CD4-positive, alpha-beta T cell treated with Interleukin-6 for 4 hours (primary cell): ENCODE measurements at places on chromosomes 4 and X.
A peak's percentile ranks its signal among the peaks of the same experiment; 100 is the strongest.

GRCh38 chrX:38514016-38514854 is 47.1 kb upstream of the TSPAN7 start:
- no peak for DNase-seq

DNA sequence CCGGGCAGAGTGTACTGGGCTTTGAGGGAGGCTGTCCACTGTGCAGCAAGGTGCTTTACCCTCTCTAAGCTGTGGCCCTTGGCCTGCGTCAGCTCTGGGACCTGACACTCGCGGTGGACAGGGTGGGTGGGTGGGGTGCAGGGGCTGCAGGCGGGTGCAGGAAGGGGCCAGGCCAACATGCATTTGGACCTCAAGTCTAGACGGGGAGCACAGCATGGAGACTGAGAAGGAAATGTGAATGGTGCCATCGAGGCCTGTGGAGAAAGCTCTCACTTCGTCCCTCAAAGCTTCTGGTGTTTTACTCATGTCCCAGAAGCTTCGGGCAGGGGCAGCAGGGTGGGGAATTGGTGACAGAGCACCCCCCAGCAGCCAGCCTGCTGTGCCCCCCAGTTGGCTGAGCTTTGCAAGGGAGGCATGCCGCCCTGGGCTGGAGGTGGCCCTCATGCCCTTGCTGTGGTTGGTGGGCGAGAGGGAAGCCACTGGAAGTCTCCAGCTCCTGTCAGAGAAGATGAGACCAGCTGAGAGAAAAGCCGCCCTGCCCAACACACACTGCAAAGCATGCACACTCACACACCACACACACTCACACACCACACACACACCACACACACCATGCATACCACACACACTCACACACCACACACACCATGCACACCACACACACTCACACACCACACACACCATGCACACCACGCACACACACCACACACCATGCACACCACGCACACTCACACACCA is 12.3 kb downstream of the PNMA6E start:
- DNase-seq, result no peak

DNA sequence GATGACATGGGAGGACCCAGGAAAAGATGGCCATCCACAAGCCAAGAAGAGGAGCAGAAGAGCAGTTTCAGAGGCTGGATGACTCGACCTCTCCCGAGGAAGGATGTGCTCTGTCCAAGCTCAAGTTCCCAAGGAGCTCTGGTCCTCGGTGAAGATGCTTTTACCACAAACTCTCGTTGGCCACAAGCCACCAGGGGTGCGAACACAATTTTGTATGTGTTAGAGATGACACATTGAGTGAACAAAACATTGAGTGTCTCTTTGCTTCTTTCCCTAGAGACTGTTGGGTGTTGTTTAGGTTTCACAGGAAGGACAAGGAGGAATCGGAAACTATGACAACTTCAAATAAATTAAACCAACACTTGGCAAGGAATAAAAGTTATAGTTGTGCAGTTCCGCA is 26.3 kb downstream of the FGFBP1 start:
- no peak for DNase-seq

- DNase-seq, result no peak
These were observed 290.8 kb upstream of the GIMD1 start for GRCh38 chr4:106659371-106659770.

DNA sequence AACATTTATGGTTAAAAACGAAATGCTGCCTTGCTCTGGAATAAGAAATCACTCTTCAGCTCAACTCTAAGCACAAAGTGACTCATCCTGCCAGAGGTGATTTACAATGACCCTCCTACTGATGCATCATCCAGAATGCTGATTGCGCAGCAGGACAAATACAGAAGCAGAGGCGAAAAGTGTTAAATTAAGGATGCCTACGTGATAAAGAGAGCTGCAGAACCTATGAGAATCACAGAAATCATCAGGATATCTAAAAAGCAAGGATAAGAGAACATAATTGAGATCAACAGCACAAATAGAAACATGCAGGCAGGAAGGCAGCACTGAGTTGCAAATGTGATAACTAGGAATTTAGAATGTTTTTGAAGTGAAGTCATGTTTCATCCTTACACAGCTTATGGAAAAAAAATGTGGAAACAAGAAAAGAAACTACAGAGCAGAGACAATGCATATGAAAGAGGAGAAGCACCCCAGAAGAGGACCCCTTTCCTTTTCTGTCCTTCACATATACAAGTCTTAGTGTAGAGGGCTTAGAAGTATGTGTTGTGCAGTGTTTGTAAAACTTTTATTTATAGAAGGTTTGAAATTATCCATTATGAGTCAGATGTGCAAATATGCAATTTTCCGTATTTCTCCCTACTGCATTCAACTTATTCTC is 188.4 kb downstream of the SLC7A11 start:
- no peak for DNase-seq

DNA sequence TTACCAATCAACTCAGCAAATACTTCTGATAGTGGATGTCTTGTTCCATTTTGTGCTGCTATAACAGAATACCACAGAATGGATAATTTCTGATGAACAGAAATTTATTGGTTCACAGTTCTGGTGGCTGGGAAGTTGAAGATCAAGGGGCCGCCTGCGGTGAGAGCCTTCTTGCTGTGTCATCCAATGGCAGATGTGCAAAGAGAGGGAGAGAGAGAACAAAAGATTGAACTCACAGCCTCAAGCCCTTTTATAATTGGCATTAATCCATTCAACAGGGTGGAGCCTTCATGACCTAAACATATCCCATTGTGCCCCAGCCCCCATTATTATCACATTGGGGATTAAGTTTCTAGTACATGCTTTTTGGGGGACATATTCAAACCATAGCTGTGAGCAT is 86.1 kb downstream of the ADGRG4 start:
- no peak for DNase-seq

DNA sequence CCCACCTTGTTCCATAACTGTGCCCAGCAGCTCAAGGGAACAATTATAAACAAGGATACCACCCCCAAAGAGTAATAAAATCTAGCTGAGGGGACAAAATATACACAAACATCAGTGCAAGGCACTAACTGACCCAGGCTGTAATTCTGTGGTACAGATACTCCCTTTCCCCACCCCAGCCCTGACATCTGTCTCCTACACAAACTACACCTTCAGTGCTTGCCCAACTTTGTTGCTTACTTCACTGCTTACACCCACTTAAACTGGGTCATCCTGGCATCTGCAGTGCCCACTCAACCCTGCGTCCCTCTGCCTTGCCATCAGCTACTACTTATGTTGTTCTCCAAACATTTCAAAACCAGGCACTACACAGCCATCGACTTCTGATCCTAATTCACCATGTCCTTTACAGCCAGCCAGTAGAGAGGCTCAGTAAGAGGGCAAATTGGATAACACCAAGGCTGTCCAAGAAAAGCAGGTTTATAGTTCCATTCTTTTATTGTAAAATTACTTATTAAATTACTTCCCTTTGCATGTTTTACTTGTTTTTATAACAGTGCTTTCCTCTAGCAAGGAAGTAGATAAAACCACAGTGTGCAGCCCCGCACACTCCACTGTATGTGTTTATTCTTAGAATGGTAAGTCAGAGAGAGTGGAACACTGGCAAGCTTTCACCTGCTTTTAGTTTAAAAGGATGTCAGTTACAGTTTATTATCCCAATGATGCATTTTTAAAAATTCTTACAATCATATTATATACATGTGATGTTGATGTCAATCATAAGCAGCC is 149.6 kb downstream of the INPP4B start:
- peak; percentile 58 for DNase-seq

DNA sequence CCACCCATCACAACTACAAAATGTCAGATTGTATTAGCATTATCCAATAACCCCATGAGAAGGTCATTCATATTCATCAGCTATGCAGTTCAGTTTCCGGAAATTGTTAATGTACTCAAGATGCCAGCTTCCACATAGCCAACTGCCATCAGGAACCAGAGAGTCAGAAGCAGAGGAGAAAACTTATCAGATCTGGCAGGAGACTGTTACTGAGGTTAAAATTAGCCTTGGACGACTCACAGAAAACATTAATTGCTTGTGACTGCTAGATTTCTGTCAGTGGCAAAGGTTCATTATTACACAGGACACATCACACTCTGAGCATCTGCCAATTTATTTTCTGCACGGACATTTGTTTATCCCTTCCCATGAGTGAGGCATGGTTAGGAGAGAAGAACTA is 352.8 kb downstream of the DHRSX start:
- no peak for DNase-seq

DNA sequence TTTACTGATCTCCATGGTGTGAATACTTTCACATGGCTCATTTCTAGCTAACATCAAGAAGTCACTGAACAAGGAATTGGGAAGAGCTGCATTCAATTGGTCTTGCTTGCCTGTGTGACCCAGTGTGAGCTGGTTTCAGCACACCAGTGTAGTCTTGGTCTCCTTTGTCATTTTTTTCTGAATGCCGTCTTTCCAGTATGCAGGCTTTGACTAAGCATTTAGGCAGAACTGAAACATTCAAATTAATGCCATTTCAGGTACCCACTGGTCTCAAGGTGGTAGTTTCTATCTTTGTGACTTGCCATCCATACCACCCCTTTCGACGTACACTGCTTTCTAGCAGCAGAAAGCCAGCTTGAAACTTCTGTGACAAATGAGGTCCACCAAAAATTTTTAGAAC is 550.5 kb upstream of the BOD1L1 start:
- no peak for DNase-seq

- no peak for DNase-seq
These were observed 8.2 kb downstream of the DCAF8L2 start for GRCh38 chrX:27598312-27598711.

DNA sequence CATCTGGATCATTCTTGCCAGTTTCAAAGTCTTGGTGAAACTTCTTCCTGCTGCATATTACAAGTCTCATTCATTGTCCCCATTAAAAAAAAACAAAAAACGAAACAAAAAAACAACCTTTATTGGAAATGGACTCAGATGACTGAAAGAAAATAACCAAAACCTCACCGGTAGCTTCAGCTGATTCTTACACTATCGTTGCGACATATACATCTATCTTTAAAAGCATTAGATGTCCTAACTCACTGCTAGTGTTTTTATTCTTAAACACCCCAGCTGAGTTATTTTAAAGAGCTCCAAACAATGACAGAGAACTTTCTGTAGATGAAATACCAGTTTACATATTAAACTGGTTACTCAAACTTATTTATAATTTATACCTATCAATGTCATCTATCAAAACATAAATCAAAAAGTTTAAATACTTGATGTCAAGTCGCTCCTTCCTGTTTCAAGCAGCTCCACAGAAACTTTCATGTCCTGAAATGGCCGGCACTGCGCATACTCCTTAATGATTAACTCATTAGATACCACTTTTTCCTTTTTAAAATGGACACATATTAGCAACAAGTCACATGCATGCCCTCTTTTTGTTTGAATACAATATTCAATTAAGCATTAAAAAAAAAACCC is 87.2 kb downstream of the HPRT1 start:
- DNase-seq, result no peak

DNA sequence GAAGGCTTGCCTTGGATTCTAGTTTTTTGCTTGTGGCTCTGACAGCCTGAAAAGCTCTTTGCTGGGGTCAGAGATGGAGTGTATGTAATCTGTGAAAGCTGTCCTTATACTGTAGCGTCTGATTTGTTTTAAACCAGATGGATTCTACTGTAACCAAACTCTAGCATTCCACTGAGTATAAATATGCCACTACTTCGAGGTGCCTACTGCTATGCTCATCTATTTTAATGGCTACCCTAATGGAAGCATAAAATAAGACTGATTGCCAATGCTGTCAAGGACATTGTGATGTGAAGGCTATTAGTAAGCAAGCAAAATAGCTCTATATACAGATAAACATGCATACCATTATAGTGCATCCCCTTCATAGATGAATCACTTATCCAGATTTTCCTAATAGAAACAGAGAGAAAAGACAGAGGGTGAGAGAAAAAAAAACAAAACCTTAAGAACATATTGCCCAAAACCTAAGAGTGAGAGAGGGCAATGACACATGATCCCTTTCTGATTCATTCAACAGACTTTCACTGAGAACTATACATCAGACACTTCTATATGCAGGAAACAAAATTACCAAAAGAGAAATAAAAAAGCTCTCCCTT is 1025.8 kb upstream of the LCORL start:
- no peak for DNase-seq

GRCh38 chr4:134906404-134907023 is 704.9 kb upstream of the PABPC4L start:
- no peak for DNase-seq

DNA sequence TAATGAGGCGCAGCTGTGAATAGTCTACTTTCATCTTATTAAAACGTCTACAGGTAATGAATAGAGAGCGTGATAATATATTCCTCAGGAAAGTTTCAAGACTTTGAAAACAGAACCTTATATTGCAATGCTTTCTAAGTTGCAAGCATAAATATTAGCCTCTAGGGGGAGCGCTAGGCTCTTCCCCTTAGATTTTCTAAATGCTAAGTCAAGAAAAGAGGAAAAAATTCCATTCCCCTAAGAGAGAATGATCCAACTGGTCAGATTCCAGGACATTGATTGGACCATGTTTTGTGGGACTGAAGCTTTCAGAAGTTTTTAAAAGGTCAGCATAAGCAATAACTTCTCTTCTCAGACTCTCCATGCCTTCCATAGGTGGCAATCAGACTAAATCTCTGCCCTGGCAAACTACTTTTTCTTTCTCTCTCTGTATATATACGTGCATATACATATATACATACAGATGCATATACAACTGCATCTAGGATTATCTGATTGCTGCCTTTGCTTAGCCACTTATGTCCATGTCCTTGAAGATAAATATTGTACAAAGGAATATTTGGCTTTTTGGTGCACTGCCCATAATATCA is 492.9 kb downstream of the INPP4B start:
- DNase-seq, result peak; percentile 38

DNA sequence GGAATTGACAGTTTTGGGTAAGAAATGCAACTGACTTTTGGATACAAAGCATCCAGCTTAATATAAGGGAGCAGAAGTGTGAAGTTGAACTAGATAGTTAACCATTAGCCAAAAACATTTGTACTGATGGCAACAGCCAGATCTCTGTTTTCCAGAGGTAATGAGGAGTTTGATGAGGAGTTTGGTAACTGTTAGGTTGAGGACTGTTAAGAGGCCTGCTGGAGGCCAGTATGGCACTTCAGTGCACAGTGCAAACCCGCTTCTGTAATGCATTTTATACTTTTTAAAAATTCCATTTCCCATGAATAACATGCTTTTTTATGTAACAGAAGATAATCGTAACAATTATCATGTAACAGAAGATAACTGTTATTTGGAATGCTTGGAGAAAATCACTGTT is 30.0 kb downstream of the CDKL5 start:
- DNase-seq, result no peak

DNA sequence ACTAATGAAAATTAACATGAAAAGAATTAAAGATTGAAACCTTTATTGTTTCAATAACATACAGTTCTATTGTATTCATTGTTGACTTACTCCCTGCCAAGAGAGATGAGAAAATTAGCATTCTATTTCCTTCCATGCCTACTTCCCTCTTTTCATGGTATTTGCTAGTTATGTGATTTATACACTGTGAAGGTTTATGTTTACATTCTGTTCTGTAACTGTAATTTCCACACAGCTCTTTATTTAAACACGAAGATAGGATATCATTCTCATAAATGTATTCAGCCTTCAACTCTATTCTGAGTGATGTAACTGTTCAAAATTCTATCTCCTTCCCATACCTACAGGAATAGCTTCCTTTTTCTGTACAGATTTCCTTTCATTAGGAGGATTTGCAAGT is 6.6 kb downstream of the CCDC110 start:
- no peak for DNase-seq
